ENCODE measurements at places on chromosomes 13 and 19. TPM values are rescaled to one million over a fixed set of nuclear protein-coding genes. Genes with fewer than 3 reads are reported as not detected.

KLHL26 gene
- total RNA-seq: 10.6 TPM

UHRF1 gene
- 0.63 TPM for total RNA-seq

SMIM44 gene
- total RNA-seq: not detected

PCP2 gene
- not detected for total RNA-seq

GRCh38 chr19:5395556-5395955 is 54.9 kb upstream of the PTPRS start:
- no peak for DNase-seq

- DNase-seq: no peak
These were observed 507.8 kb downstream of the TBC1D4 start for GRCh38 chr13:74973935-74974879.

DNA sequence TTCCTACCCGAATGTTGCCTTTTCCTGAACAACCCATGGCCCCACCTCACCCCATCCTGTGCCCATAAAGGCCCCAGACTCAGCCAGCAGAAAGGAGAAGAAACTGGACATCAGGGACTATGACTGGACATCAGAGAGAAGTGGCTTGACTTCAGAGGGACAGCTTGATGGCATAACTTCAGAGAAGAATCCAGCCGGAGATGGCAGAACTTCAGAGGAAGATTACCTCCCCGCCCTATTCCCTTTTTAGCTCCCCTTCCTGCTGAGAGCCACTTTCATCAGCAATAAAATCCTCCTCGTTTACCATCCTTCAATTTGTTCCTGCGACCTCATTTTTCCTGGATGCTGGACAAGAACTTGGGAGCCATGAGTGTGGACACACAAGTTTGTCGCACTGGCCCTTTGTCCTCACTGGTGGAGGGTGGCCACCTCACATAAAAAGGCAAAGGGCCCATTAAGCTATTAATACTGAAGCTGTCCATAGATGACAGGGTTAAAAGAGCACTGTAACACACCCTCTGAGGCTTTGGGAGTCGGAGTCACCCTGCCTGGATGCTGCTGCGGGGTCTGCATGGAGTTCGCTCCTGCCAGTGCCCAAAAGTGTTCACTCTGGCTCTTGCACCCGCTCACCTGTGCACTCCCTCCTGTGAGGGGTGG is 260.4 kb downstream of the SLITRK1 start:
- DNase-seq: no peak

DNA sequence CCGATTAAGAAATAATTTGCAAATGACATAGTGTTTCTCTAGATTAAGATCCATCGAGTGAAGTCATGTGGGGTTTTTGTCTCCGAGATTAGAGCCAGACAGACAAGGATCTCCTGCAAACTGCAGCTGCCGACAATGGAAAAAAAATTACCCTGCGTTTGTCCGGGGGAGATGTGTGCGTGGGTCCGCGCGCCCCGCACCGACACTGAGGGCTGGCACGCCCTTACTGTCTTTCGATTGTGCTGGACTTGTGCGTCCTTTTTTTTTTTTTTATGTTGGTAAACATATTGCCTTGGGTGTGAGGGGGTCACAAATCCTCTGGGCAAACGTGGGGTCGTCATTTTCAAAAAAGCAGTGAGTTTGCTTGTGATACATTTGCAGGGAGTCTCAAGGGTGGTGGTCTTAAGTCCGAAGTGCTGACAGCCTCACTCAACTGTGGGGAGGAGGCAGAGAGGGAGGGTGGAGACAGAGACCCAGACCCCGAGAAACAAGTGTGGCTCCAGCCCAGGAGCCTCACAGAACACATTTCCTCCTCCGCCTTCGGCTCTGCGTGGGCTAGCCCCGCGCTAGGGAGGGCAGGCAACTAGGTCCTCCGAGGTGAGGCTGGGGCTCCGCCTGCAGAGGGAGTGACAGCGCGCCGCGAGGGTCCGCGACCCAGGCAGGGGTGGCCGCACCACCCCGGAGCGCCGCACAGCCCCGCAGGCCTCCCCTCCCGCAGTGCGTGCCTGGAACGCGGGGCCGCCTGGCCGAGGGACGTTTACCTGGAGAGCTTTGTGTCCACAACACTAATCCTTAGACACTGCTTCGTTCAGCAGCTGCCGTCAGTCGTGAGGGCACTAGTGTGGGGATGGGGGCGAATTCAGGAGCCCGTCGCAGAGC is 11.7 kb upstream of the SOX1 start:
- DNase-seq: no peak

DNA sequence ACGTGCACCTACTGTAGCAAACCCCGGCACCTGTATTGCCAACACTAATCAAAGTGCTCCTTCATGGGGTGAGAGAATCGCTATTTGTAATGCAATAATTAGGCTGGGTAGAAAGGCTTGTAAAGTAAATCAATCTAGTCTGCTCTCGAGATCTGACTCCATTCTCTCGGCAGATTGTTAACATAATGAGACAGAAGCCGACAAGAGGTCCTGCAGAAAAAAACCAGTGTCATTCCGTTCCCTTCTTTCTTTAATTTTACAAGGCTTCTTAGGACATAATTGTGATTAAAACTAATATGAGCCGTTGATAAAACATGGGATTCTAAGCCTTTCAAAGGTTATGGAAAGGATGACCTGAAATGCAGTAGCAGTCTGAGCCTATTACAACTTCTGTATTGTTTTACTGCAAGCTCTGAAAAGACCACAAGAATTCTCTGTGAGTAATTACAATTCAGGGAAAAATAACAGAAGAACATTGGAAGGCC is 530.0 kb downstream of the PCDH9 start:
- DNase-seq: no peak

- no peak for DNase-seq
These were observed 151.1 kb downstream of the KATNAL1 start for GRCh38 chr13:30156270-30156669.

DNA sequence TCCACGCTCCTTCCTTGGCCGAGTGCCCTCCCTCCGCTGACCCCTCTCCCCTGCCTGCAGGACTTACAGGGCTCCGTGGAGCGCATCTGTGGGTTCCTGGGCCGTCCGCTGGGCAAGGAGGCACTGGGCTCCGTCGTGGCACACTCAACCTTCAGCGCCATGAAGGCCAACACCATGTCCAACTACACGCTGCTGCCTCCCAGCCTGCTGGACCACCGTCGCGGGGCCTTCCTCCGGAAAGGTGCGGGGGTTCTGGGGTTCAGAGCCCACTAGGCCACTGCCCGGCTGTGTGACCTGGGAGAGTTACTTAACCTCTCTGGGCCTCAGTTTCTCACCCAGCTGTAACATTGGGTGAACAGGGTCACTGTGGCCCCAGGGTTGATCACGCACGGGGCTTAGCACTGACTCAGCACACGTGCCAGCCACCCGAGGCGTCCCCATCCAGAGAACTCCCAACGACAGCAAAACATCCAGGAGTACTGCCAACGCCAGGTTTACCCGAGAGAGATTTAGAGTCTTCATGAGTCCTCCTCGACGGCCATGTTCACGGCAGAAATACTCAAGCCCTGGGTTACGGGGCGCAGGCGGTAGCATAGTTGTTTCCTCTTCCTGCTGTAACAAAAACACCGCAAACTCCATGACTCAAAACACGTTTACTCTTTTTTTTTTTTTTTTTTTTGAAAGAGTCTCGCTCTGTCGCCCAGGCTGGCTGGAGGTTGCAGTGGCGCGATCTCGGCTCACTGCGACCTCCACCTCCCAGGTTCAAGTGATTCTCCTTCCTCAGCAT is 9.7 kb upstream of the SPACA4 start:
- DNase-seq: no peak
